ENCODE measurements at places on chromosomes 12 and 14.

DNA sequence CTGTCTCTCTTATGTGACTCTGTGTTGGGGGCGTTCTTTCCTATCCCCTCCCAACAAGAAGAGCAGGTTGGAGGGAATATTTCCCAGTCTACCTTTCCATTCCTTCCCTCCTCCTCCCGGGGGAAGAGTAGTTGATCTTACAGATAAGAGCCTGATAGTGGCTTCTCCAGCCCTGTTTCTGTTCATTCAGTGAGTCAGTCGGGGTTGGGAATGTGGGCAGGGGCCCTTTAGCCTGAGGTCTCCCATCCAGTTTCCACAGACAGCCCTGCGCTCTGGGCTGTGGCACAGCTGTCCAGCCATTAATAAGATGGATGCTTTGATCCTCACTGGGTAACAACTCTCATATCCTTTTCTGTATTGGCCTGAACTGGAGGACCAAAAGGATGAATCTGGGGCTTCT is 18.1 kb upstream of the PPP1R1A start:
- DNase-seq = no peak

GRCh38 chr14:86153480-86153879 is 623.5 kb downstream of the FLRT2 start:
- no peak for DNase-seq

GRCh38 chr14:61285364-61285763 is 4.2 kb upstream of the TMEM30B start:
- DNase-seq = no peak

- peak; percentile 88 for DNase-seq
Observed at GRCh38 chr12:104303538-104304151, at the start of gene EID3. TSS of gene EID3 (plus strand) at chr12:104303739. CDS start at chr12:104303935, 196 bp downstream.

- no peak for DNase-seq
Observed at GRCh38 chr12:65868133-65868705, 43.9 kb downstream of the HMGA2 start.

- DNase-seq = no peak
Observed at GRCh38 chr12:12467264-12467663, 95.4 kb downstream of the DUSP16 start.

DNA sequence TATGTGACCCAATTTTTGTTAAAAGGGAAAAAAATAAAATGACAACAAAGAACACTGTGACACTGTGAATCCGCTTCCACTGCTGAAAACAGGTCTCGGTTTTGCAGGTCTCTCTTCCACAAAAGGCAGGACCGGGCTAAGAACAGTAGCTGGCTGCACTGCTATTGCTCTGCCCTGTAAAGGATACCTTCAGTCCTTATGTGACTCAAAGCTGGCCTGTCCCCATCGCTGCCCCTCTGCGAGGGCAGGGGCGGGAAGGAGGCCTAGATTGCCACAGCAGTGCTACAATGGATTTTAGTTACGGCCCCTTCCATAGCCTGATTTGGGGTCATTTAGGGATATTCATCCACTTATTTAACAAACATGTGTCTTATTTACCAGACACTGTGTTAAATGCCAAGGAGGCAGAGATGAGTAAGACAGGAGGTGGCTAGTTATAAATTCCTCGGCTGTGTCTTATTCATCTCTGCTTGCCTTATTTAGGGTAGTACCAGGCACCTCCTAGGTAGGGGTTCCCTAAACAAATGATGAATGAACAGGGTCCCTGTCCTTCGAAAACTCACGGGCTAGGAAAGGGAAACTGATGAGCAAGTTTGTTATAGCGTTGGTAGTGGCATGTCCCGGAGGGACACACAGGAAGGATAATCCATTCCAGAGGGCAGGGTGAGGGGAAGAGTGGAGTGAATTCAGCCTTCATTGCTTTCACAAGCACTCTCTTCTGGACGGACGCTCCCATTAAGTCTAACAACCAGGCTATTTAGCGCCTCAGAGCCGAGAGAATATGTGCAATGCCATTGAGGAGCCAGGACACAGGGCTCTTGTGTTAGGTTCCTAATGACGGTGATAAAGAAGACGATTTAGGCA is 73.3 kb downstream of the EID3 start:
- DNase-seq = no peak

DNA sequence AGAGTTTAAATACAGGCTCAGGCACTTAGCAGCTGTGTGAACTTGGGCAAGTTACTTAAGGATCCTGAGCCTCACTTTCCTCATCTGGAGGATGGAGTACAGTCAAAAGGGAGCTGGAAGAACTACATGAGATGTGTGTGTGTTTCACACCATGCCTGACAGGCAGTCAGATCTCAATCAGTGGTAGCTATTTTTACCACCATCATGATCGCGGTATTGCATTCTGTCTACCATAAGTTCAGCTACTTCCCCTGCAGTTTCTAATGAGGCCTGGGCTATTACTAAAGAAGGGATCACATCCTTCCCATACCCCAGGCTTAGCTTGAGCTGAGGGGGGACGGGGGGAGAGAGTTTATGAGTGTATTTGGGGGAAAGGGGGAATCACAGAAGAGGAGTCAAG is 7.0 kb downstream of the AQP6 start:
- no peak for DNase-seq

- DNase-seq = no peak
Observed at GRCh38 chr14:65622703-65623102, 210.2 kb downstream of the FUT8 start.

DNA sequence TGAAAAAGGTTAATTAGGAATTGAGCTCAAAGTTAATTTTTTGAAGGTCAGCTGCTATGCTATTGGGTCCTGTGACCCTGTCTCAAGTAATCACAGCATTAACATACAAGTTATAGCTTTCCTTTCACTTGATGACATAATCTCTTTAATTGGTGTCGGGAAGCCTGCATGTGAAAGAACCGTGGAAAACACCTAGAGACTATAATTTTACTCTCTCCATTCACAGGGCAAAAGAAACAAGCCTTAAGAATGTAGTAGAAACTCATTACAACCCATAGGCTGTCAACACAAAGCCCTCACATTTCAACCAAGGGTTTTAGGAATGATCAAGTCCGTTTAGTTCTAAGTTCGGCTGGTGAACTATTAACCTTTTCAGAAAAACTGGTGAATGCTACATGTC is 104.4 kb downstream of the PPM1A start:
- no peak for DNase-seq

GRCh38 chr12:99911081-99911480 is 73.7 kb downstream of the ANKS1B start:
- no peak for DNase-seq

DNA sequence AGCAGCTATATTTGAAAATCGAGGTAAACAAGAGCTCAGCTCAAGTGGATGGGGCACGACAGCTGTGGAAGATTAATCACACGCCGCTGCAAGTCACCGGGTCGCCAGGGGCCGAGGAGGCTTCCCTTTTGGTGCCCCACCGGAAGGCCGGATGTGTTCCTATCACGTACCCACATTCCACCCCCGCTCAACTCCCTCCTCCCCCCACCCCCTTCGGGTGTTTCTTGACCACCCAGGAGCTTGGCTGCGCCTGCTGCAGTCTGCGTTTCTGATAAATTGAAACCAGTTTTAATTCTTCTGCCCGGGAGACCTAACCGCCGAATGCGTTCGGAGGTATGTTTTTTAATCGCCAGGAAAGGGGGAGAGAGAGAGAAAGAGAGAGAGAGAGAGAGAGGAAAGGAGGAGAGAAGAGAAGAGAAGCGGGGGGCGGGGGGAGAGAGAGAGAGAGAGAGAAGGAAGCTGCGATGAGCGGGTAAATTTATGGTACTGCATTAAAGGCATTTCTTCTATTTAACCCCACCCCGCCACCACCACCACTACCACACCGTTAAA is 1.8 kb downstream of the SLC8A3 start:
- no peak for DNase-seq

GRCh38 chr14:104023325-104024055 is 62.0 kb upstream of the ASPG start:
- no peak for DNase-seq

GRCh38 chr14:103002578-103003350 is 54.6 kb downstream of the CDC42BPB start:
- DNase-seq = no peak

GRCh38 chr14:99616832-99617800 is 13.1 kb upstream of the CCDC85C start:
- no peak for DNase-seq

- DNase-seq = no peak
Observed at GRCh38 chr12:97275256-97275655, 187.3 kb upstream of the RMST start.

DNA sequence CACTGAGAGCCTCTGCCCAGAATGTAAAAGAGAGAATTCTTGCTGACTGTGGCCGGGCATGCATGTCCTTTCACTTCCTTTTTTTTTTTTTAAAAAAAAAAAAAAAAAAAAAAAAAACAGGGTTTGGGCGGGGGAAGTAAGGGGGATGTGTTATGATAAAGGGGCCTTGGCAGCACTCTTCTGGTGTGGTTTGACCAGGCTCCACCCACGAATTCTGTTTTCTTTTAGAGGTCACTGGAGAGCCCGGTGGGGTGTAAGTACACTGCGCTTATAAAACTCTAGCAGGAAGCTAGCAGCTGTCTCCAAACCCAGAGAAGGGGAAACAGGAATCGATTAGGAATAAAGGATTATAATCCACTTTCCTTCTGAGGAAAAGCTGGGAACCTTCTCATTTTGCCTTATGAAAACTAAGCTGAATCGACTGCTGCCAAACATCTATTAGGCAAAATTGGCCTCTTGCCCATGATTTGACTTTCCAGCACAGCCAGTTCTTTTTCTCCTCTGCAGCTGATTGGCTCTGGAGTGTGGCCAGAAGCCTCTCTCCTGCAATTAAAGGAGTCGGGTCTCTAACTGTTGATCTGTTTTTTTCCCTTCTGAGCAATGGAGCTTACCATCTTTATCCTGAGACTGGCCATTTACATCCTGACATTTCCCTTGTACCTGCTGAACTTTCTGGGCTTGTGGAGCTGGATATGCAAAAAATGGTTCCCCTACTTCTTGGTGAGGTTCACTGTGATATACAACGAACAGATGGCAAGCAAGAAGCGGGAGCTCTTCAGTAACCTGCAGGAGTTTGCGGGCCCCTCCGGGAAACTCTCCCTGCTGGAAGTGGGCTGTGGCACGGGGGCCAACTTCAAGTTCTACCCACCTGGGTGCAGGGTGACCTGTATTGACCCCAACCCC is 27.7 kb upstream of the HIGD1C start:
- DNase-seq = peak; percentile 49

GRCh38 chr14:33932033-33932432 is 18.8 kb downstream of the EGLN3 start:
- DNase-seq = no peak

DNA sequence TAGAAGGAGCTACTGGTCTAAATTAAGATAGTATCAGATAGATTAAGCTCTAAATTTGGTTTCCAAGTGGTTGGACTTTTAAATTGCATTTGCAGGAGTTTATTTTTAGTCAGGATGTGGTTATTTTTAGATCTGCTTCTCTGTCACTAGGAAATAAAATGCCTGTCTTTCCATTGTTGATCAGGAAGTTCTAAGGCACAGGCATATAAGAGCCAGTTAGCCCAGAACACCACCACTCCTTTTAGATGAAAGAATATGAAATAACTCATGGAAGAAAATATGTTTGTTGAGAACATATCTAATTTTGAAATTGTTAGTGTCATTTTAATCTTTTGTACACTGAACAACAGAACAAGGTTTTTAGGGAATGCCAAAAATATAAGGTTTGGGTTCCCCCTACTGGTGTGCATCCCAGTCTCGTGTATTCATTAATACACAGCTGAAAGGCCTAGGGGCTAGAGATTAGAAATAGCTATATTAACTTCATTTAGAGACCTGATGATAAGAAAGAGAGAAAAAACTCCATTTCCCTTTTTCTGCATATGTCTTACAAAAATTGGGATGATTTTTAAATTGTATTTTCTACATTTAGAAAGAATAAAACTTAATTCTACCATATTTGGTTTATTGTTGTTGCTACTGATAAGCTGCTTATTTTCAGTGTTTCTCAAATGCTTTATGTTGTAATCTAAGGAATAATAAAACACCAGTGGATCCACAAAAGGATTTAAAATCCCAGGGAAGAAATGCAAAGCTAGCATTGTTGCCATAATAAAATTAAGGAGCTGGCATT is 67.2 kb downstream of the RIC8B start:
- no peak for DNase-seq

GRCh38 chr12:66537876-66538275 is 141.0 kb downstream of the GRIP1 start:
- no peak for DNase-seq

DNA sequence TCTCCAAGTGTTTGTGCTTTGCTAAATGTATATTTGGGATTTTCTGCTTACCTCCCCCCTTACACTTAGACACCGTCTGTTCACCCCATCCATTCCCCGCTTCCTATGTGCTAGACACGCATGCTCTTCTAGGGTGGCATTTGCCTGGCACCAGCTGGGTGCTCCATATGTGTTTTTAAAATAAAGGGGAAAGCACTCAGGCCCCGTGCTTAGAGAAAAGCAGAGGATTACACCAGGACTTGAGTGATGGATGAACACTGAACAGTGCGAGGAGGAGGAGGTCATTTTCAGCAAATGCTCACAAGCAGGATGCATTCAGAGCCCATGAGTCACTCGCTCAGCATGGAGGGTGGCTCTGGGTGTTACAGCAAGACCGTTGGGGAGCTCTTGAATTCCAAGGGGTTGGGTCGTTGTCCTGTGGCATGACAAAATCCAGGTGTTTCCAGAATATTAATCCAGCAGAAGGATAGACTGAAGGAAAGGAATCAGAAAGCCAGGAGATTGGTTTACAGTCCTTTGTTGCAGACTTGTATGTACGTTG is 2.9 kb upstream of the BDKRB1 start:
- no peak for DNase-seq

DNA sequence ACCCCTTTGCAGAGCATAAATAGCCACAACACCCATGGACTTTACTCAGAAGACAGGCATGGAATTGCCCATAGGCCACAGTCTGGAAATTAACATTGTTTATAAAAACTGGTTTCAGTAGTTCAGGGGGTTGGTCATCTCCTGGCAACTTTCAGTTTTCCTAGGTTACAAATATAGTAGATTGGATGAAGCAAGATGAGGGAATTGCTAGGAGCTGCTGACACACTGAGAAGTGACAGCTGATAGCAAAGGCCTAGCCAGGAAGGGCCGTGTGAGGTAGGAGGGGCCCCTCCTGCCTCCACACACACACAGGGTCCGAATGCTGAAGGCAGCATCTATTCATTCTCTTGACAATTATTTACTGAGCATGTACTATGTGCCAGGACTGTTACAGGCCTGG is 8.3 kb downstream of the GALNT16 start:
- DNase-seq = no peak

GRCh38 chr12:62618319-62618718 is 151.7 kb downstream of the MON2 start:
- no peak for DNase-seq

GRCh38 chr12:120759591-120760348 is 34.1 kb downstream of the ACADS start:
- no peak for DNase-seq
